ENCODE measurements at places on chromosomes 2 and 18. TPM values are rescaled to one million over a fixed set of nuclear protein-coding genes. Genes with fewer than 3 reads are reported as not detected.

ZNF385B gene
- total RNA-seq = not detected

PTPN2 gene
- 21.7 TPM for total RNA-seq

ABCA12 gene
- not detected for total RNA-seq

EVX2 gene
- total RNA-seq = not detected

PLEKHH2 gene
- total RNA-seq = 1.1 TPM

WNT10A gene
- total RNA-seq = not detected

All from endothelial cell of umbilical vein (primary cell).